NCI-H510A (cell line): ENCODE measurements at places on chromosomes 4 and X.

- no peak for DNase-seq
Observed at GRCh38 chrX:31038575-31039326, 33.1 kb downstream of the FTHL17 start.

GRCh38 chr4:104859601-104860237, 287.0 kb upstream of the TET2 start:
- no peak for DNase-seq

GRCh38 chrX:149652232-149652981, 20.8 kb upstream of the TMEM185A start:
- DNase-seq: no peak

- DNase-seq: no peak
Observed at GRCh38 chr4:40379248-40379647, 44.1 kb downstream of the CHRNA9 start.
